ENCODE measurements at places on chromosomes 1 and 21. TPM values are rescaled to one million over a fixed set of nuclear protein-coding genes. Genes with fewer than 3 reads are reported as not detected.

GRCh38 chr1:152067150-152067549 lies 21.7 kb downstream of the TCHHL1 start:
- DNase-seq = no peak

DNA sequence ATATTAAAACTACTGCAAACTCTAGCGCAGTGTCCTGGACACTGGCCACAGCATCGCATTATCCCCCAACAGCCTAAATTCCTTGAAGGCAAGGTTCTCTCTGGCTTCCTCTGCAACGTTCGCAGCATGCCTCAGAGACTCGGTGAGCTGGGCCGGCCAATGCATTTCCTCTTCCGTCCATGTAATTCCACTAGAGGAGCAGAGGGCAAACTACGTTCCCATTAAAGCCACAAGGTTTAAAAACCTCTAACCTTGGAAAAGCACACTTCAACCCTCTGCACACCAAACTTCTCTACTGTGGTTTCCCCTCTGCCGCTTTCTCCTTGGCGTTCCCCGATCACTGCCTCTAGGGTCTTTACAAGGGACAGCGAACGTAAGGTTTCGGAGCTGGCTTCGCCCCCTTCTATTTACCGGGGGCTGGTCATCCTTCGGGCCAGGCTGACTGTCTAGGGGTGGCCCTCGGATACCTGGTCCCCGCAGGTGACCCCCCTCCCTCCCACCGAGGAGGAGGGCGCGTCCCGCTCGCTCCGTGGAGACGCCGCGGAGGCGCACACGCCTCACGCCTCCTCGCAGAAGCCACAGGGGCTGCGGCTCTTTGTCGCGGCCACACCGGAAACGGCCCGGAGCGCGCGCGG lies 456 bp upstream of the SMYD2 start:
- DNase-seq = peak; percentile 52

DNA sequence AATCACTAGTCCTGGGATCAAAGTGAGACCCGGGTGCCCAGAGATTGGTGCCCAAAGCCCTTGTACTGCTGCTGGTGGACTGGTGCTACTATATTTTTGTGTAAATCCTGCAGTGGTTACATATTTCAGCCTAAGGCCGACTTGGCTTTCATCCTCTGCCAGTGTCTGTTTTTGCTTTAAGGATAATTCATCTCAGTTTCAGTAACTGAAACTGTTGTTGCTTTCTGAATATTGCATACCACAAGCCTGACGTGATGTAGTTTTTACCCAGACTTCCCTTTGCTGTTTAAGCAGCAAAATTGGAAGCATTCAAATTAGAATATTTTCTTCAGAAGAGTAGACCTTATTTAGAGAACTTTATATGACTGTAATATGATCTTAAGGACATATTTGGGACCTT lies 341.8 kb downstream of the RYR2 start:
- peak; percentile 7 for DNase-seq

DNA sequence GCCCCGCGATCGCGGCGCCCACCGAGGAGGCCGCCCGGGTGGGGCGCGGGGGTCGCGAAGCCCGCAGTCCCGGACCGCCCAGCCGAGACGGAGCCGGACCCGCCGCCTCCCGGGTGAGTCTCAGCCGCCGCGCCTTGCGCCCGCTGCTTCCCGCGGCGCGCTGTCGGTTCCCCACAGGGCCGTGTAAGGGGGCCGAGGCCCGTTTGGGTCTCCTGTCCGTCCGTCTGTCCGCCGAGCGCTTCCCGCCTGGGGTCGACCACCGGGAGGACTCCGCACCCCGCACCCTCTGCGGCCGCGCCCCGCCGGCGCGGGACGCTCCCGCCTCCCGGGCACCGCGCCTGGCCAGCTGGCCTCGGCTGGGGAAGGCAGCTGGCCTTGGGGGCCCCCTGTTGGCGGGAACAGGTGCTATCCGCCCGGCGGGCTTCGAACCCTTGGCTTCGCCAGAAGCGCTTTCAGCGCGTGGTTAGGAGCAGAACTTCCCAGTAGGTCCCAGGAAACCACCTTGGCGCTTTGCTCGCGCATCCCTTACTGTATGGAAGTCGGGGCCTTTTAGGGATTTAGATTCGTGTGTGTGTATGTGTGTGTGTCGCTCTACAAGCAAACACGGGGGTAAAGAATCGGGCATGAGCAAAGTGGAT lies 414 bp downstream of the TMEM51 start:
- DNase-seq = peak; percentile 44

DNA sequence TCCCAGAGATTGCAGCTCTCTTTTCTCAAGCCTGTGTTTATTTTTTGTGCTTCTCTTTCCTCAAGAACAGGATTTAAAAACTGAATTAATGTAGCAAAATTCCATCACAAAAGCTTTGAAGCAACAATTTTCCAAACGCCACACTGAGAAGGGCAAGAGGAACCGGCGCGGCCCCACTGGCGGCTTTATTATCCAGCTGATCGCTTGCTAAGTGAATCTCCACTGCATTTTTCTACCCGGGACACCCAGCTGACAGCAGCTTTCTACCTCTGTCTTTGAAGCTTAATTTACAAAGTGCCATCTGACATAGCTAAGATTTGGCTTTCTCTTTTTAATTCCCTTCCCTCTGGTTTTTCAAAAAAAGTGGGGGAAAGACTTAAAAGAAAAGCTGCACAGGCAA lies 369.3 kb upstream of the C1orf174 start:
- no peak for DNase-seq

GRCh38 chr1:1899266-1899966 lies 8.5 kb upstream of the GNB1 start:
- no peak for DNase-seq

DNA sequence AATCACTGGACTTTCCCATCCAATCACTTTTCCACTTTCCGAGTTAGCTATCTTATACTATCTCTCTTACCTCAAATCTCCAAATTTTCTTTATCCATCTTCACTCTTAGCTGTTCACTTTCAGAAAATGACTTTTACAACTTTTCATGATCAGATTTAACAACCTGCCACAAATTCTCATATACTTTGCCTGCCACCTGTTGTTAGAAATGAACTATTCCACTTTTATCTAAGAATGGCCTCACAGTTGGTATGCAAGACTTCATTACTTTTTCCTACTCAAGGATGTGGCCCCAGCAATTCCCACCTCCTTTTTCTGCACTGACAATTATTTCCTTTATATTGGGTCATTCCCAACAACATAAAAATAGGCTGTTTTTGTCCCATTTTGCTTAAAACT lies 93.6 kb upstream of the DEPDC1 start:
- no peak for DNase-seq

GRCh38 chr1:116195077-116195868 lies 84.1 kb downstream of the MAB21L3 start:
- DNase-seq = no peak

DNA sequence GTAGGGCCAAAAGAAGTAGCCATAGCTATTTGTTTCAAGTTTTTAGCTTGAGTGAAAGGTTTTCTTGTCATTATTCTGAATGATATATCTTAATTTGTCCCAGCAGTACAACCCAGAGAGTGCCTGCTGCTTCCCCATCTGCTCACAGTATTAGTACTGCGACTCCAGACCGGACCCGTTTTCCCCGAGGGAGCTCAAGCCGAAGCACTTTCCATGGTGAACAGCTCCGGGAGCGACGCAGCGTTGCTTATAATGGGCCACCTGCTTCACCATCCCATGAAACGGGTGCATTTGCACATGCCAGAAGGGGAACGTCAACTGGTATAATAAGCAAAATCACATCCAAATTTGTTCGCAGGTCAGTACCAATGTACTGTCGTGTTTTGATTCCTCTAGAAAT lies 37.2 kb upstream of the C1orf115 start:
- DNase-seq = no peak

DNA sequence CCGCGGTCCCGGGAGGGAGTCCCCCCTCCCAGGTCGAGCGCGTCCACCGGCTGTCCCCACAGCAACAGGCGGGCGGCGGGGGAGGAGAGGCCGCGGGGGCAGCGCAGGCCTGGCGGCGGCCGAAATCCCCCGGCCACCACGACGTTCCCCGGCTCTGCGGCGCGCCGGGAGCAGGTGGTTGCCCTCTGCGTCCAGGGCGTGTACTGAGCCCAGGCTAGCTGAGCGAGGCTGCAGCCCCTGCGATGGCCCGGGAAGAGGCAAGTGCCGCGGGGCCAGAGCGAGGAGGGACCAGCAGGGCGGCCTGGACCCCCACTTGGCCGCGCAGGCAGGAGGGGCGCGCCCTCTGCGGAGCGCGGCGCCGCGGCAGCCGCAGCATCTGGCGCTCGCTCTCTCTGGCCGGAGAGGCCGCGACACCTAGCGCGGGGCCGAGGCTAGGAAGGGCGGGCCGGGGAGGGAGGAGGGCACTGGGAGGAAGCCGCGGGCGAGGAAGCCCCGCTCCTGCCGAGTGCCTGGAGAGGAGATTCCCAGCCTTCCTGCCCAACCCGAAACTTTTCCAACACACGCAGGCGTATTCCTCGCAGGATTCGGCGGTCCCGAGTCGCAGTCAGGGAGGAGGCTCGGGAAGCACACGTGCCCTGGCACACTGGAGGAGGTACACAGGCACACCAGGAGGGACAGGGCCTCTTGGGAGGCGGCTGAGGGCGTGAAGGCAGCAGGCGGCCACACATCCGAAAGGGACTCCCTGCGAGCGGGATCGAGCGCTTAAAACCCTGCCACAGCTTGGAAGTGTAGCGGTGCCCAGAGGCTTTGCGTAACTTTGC lies 4.9 kb upstream of the PROX1 start:
- no peak for DNase-seq

GRCh38 chr1:16155537-16156410 lies at the start of gene EPHA2:
TSS of gene EPHA2 (minus strand) at chr1:16156069. CDS start at chr1:16155932, 137 bp downstream.
- peak; percentile 97 for DNase-seq

DNA sequence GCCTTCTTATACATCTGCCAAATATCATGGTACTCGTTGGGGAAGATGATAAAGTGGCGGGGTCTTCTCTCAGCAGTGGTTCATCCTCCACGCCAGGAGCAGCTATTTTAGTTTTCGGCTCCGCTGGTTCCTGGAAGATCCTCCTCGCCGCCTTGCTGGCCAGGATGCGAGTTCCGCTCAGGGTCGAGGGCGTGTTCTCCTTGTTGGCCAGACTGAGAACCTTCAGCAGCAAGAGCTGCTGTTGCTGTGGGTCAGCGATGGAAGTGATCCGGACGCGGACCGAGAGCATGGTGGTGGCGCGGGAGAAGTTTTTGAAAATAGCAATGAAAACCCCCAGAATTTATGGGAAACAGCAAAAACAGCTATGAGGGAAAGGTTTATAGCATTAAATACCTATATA lies 11.4 kb upstream of the CFAP126 start:
- no peak for DNase-seq

DNA sequence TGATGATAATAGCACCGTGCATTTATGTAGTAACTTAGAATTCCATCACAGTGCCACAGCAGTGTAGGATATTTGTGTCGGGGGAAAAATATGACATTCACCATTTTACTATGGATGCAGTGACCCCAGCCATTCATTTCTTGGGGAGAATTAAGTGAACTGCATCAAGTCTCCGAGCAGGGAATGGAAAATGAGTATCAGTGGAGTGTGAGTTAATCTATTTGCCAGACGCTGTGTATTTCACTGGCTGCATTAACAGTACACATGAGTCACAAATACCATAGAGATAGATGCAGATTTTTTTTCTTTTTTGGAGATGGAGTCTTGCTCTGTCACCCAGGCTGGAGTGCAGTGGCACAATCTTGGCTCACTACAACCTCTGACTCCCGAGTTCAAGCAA lies 33.8 kb upstream of the SLC45A1 start:
- no peak for DNase-seq

DNA sequence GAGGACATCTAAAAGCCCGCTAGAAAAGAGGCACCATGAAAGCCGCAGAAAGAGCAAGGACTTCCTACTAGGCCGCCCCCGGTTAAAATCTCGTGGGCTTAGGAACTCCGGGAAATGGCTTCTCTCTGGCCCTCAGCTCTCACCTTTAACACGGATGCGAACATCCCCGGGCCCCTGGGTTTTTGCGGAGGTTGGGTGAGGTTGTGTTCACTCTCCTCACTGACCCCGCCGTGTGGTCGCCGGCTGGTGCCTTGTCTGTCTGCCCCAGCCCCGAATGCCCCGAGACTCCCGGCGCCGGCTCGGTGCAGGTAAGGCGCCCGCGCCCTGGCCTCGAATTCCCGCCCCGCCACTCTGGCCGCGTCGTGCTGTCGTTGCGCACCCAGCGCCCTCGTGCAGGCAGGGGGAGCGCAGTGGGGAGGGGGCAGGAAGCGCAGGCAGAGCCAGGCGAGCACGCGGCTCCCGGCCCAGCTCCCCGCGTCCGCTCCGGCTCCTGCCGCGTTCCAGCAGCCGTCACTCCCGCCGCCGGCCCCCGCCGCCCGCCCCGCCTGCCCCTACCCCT lies at the start of gene SHISAL2A:
TSS of gene SHISAL2A (plus strand) at position 437 of the 559 bp plus-strand sequence. CDS start 326 bp downstream, outside the sequence.
- DNase-seq = peak; percentile 56

DNA sequence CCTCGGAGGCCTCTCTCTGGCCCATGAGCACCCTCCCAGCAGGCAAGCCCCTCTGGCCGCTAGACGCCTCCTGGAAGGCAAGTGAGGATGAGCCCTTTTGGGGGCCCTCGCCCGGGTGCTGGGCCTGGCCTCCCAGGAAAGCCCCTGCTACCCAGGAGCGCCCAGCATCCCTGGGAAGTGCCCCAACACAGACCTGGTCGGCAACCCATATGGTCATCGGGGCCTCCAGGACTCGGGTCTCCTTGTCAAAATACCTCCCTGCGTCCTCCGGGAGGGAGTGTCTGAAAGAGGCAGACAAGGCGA lies 21.0 kb upstream of the TMEM52 start:
- no peak for DNase-seq

- DNase-seq = no peak
Observed at GRCh38 chr1:74485622-74486021, 26.8 kb downstream of the LRRC53 start.

DNA sequence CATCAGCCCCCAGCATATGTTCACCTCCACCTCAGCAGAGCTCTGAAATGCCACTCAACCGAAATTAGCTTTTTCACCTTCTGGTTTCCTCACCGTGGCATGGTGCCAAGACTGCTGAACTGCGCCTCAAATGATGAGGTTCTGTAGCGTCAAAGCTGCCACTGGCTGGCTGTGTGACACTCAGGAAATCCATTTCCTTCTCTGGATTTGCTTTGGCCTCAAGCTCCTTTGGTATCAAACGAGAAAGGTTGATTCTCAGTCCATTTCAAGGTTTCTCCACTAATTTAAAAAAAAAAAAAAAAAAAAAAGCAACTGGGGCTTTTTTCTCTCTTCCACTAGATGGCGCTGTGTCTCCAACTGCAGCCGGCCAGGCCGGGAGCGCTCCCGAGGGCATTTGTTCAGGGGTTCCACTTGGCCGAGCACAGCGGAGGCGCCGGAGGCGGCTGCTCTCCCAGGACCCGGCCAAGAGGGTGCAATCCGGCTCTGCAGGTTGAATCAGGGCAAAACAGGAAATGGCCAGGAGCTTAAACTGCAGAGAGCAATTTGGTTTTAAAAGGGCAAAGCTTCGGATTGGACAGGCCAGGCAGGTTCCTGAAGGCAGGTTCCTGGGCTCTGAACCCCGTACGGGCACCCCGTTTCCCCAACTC lies 26.5 kb upstream of the PLA2G2C start:
- peak; percentile 82 for DNase-seq

GRCh38 chr21:35556536-35556935 lies 503.8 kb downstream of the SETD4 start:
- no peak for DNase-seq

The RIPK4 gene
- polyA plus RNA-seq = 25.3 TPM

The S100A14 gene
- polyA plus RNA-seq = 19.6 TPM

The GJB5 gene
- not detected for polyA plus RNA-seq

The MMEL1 gene
- 3.7 TPM for polyA plus RNA-seq

The TEX38 gene
- 0.17 TPM for polyA plus RNA-seq

The CASZ1 gene
- 19.6 TPM for polyA plus RNA-seq
